Esophagus squamous epithelium (tissue), 5 donors: ENCODE measurements at places on chromosomes 11 and 22.

DNA sequence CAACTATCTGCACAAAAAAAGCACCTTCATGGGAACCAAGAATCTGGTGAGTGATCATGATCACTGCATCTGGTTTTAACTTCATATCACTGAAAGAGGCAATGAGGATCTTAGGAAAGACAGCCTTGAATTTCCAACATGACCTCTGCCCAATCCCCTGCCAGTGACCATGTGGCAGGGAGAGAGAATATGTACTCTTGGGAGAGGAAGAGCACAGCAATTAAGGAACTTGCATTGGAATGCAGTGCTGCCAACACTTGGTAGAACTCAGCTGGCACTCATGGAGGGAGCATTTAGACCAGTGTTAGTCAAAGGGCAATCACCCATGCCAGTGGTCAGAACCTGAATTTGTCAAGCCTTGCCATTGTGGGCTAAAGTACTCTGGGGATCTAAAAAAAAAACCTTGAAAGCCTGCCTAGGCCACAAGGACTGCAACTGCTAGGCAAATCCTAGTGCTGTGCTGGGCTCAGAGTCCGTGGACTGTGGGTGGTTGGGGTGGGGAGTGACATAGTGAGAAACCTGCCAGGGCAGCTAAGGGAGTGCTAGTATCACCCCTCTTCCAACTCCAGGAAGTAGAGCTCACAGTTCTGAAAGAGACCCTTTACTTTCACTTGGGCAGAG is 23.1 kb downstream of the JRKL start:
- DNase-seq: no peak

DNA sequence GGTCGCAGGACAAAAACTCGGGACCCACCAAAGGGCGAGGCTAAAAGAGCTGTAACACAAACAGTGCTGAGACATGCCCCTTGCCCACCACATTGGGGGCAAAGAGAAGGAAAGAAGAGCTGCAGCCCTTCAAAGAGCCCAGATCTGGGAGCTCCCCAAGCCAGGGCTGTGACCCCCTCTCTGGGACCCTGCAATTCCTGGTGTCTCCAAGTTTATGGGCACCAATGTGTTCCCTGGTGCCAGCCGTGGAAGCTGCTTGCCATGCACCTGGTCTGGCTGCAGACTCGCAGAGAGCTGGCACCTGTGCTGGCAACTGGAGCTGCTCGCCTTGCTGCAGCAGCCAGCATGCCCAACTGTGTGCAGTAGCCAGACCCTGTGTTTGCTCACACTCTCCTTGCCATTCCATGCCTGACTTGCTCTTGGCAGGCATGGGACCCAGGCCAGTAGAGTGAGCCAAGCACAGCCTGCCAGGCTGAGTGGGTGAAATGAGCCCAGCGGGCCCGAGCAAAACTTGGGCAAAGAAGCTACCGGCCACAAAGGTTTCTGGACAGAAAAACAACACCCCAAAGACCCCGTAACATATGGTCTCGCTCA is 16.0 kb downstream of the RRP8 start:
- DNase-seq: no peak

GRCh38 chr11:43376065-43376464 is 17.3 kb downstream of the TTC17 start:
- DNase-seq: no peak

- no peak for DNase-seq
Measured at GRCh38 chr11:120125024-120125423, 12.9 kb downstream of the TRIM29 start.

- no peak for DNase-seq
Measured at GRCh38 chr11:118048472-118049370, 28.2 kb upstream of the TMPRSS4 start.

- no peak for DNase-seq
Measured at GRCh38 chr11:106457727-106458126, 380.3 kb downstream of the AASDHPPT start.

DNA sequence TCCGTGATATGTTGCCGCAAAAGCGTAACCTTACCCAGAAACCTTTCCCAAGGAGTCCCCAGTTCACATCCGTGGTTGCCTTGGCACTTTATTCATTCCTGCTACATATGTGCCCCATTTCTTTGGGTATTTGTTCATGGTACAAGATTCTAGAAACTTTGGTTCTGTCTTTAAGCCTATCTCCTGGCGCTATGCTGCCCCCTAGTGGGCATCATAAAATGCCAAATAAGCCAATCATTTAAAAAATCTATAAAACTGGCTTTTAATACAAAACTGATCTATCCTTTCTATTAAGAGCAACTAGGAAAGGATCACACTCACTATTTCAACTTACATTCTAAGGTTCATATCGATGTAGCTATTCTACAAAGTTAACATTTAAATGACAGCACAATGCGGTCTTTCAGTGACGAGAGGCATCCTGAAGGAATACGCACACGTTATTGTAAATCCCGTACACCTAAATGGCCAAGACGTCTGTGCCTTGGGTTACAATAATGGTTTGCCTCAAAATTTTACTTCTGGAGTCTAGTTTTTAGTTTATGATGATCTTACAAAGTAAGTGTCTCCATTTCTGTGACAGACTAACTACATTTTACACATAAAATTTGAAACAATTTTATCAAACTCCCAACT is 16.2 kb downstream of the PIWIL3 start:
- DNase-seq: no peak

DNA sequence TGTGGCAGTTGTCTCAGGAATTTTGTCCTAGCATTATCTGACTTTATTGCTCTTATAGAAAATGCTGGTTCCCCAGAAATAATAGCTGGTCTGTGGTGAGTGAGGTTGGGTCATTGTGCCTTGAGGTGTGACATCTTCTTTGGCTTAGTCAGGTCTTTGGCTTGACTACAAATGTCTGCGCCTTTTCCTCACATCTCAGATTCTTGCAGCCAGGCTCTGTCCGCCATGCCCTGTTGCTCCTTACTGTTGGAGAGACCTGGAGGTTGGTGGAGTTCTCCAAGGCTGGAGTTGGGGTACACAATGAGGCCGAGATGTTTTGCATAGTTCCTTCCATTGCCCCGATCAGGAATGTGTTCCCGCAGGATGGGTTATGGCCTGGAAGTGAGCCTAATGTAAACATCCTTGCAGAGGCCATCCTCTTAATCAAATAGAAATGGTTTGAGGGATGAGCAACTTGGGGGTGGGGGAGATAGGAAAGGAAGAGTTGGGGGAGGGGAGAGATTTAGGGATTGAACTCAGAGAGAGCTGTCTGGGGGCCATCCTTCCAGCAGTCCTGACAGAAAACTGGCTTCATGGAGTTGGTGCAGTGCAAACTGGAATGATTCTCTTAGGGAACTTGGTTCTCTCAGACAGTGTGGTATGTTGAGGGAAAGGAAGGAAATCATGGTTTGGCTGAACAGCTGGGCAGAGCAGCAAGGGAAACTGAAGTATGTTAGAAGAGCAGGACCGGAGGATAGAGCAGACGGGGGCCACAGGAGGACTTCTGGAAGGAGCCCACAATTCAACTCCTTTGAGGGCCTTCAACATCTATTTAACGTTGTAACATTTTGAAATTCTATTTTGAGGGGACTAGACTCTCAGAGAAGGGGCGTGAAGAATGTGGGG is 49.9 kb downstream of the ZBTB16 start:
- no peak for DNase-seq

DNA sequence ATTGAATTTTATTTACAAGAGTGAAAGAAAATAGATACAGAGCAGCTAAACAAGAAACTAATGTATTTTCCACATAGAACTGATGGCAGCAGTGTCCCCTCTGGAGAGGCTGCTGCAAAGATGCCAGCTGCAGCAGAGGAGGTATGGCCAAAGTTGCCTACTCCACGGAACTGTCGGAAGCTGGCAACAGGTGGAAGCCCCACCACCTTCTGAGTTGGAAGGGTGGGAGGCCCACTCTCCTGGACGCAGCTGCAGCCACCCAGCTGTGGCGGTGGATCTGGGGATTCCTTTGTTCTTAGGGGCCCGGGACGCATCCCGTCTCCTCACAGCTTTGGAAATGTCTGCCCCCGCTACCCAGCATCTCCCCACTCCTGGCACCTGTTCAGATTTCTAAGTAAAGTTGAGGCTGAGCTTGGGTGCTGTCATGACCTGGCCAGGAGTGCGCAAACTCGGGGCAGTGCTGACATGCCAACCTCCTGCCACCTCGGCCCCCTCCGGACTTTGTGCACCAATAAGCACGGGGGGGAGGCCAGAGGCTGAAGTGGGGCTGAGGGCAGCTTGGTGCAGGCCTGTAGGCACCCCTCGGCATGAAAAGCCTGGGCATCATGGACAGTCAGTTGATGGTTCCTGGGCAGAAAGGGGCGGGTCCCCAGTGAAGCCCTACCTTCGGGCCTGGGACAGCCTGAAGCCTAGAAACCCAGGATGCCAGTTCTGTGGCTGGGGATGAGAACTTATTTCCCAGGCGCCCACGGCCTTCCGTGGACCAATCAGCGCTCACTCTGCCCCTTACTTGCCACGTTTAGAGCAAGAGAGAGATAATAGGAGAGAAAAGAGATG is 1071.4 kb downstream of the JRKL start:
- DNase-seq: no peak

DNA sequence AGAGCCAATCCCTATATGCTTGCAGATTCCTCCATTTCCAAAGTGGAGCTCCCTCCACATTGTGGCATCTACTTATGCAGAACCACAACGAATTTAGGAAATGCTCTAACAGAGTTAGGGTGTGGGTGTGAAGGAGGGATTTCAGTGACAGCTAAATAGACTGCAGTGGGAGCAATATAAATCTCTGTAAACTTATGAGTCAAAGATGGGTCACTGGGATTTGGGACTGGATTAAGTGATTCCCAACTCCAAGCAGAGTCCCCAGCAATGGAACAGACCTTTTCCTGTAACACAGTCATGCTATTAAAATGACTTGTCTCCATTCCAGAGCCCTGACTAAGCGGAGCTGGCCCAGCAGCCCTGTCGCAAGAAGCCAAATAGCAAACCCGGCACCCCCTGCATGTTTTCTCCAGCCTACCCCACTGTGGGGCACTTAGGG is 36.6 kb downstream of the RPL27A start:
- DNase-seq: no peak

DNA sequence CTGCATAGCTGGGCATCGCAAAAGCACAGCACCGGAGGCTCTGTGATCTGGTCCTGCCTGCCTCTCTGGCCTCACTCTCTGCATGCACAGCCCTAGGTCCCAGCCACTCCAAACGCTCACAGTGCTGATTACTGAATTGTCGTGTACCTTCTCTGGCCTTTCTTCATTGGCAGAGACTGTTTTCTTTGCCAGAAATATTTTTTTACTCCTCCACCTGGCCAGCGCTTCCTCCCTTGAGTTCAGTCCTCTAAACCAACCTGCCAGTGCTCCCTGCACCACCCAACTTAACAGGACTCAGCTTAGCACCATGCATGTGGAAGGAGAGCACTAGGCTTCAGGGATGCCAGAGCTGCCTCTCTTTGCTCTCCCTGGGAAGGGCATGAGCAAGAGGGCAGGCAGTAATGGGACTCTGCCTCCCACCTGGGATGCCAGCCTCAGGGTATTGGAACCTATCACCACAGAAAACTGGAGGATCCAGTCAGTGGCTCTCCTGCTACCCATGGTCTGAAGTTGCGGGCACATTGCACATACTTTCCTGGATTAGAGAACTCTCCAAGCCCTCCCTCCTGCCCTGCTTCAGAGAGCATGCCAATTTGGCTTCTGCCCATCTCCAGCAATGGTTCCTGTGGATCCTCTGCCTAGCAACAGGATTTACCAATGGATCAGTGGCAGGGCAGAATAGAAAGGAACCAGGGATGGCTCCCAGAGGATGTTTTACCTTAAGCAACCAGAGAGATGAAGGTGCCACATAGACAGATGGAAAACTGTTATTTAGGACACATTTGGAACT is 37.0 kb upstream of the GNAZ start:
- DNase-seq: no peak

DNA sequence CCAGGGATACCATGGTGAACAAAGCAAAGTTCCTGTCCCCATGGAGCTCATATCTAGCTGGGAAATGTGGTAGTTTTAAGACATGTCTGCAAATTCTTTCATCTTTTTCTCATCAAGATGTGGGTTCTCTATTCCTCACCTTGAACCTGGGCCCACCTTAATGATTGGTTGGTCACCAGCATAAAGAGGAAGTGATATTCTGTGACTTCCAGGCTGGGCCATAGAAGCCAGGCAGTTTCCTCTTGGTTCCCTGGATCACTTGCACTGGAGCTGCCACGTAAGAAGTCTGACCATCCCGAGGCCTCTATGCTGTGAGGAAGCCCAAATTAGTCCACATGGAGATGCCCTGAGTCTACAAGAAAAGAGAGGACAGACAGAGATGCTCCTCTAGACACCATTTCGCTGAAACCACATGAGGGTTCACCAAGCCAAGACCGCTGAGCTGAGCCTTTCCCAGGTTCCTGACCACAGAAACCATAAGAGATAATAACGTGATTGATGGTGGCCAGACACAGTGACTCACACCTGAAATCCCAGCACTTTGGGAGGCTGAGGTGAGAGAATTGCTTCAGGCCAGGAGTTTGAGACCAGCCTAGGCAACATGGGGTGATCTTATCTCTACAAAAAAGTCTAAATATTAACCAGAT is 119.5 kb upstream of the ISX start:
- no peak for DNase-seq

DNA sequence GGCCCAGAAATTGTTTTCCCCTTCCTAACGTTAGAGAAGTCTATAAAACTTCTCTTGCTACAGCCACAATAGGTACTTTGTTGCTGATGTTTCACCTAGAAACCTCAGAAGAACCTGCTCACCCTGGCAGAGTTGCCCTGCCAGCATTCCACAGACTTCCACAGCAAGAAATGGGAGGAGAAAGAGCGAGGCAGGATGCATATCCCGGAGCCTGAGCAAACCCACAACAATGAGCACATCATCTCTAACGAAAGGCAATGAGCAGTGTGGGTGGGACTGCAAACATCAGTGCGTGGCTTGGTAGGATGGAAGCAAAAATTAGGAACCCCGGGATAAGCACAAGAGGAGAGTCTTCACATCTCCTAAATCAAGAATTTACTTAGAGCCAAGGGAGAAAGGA is 892.3 kb downstream of the OPCML start:
- no peak for DNase-seq

GRCh38 chr11:126585774-126586491 is 230.4 kb downstream of the ST3GAL4 start:
- no peak for DNase-seq

- no peak for DNase-seq
Measured at GRCh38 chr11:114277637-114278341, 18.4 kb upstream of the NNMT start.

DNA sequence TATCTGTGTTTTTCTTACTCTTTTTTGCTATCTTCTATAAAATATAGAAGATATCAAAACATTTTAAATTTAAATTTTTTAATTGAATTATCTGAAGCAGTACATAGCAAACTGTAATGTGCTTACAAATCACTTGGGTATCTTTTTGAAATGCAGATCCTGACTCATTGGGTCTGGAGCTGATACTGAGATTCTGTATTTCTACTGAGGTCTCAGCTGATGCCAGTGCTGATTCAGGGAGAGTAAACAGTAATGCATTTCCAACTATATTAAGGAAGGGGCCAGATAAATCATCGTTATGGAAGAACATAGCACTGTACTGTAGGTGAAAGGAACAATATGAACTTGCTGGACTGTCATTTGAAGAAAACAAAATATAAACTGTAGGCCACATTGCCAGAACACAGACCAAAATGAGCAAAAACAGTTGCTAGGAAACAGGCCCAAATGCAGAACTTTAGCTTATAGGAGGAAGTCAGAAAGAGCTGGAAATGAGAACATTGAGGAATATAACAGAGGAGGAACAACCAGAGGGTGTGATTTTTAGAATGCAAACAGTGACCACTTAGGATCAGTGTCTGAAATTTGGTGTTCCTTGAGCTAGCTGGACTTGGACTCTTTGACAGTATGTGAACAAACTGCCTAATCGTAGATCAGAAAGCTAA is 3.3 kb downstream of the ARL14EP start:
- no peak for DNase-seq
